ENCODE measurements at places on chromosomes 2 and 18.

GRCh38 chr2:64789466-64790320, 136.0 kb upstream of the SERTAD2 start:
- no peak for DNase-seq

GRCh38 chr2:13768274-13768673, 864.2 kb upstream of the LRATD1 start:
- no peak for DNase-seq

DNA sequence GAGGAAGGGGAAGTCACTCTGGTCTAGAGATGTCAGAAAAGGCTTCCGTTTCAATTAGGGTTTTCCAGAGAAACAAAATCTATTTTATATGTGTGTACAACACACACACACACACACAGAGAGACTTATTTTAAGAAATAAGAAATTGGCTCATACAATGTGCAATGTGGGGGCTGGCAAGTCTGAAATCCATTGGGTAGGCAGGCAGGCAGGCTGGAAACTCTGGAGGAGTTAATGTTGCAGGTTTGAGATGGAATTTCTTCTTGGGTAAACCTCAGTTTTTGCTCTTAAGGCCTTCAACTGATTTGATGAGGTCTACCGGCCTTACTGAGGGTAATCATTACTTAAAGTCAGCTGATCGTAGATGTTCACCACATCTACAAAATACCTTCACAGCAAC, 62.6 kb downstream of the MDH1 start:
- DNase-seq = no peak

GRCh38 chr18:50775207-50775606, 44.6 kb downstream of the MRO start:
- no peak for DNase-seq

DNA sequence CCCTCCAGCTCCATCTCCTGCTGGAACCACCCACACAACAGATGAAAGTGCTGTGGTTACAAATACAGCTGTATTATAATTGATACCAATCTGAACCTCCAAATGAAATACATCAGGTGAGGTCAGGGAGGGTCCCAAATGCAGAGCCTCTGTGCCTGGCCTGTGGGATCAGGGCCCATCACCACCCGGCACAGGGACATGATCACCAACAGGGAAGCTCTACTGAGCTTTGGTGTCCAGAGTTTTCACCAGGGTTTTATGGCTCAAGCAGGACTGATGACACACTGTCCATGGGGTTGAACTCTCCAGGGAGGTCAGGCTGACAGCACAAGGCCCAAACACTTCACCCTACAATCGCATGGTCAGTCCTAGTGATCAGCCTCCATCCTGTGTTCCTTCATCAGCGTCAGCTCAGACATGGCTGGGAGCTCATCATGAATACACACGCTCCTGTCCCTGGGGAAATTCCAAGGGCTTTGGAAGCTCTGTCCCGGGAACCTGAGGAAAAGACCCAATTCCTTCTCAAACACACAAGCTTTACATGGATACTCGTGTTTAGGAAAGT, 3.9 kb upstream of the PXDN start:
- no peak for DNase-seq

DNA sequence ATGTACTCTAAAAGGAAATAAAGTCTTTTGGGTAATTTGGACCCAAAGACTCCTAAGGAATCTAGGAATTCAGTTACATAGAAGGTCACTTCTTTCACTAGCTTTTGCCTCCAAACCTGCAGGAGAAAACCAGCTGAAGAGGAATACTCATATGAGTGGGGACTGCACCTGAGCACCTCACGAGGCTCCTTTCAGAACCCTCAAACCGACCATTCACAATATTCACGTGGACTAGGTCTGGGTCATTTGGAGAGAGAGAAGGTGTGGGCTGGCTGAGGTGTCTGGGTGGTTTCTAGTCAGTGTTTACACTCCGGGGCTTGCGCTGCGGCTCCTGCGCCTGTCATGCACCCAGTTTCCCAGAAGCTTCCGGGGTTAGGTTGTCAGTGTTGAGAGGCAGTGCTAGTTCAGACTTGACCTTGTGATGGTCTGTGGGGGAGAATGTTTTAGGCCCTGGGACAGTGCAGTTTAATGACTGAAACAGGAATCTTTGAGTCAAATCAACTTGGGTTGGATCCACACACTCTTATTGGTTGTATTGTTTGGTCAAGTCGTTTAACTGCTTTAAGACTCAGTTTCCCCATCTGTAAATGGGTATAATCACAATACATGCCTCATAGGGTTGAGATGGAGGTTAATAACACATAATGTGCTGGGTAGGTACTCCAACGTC, 78.4 kb downstream of the LIMS1 start:
- no peak for DNase-seq

- DNase-seq = no peak
Observed at GRCh38 chr2:177894546-177894945, 178.0 kb downstream of the PDE11A start.

GRCh38 chr2:16664052-16664731, 1.4 kb downstream of the CYRIA start:
- peak; percentile 29 for DNase-seq

DNA sequence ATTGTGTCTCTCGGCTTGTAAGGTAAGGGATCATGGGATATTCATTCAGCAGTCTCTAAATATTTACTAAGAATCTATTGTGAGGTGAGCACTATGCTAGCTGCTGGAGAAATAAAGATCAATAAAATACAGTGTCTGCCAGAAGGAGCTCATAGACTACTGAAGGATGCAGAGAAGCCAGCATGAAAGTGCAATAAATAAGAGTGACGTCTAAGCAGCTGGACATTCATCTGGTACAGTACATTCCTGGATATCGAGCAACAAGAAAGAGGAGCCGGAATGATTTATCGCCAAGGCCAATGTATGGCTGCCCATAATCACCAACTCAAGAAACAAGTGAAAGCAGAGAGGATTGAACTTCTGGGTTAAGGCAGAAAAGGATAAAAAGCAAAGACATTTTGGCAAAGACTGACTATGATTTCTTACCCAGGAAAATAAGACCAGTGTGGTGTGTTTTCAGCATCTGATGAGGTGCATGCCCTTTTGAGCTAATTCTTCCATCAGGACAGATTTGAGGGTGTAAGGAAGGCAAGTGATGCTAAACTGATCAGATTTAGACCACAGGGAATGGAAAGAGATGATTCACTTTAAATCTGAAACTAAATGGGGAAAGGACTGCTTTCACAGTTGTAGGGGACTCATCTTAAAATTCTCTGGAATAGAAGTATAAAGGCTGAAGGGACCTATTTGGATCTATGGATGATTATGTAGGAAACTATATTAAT, 18.7 kb upstream of the LMAN1 start:
- DNase-seq = peak; percentile 33

- DNase-seq = no peak
Observed at GRCh38 chr2:95374921-95375471, 27.5 kb upstream of the FAHD2A start.

- no peak for DNase-seq
Observed at GRCh38 chr2:173415431-173416381, 61.0 kb downstream of the CDCA7 start.

- peak; percentile 68 for DNase-seq
Observed at GRCh38 chr18:40907842-40908241, 1047.2 kb upstream of the PIK3C3 start.

GRCh38 chr2:113277474-113278072, 1.1 kb downstream of the PAX8 start:
- DNase-seq = no peak

- DNase-seq = no peak
Observed at GRCh38 chr18:58183226-58183625, 139.2 kb downstream of the NEDD4L start.

GRCh38 chr2:75553935-75554531, 6.7 kb downstream of the EVA1A start:
- no peak for DNase-seq

DNA sequence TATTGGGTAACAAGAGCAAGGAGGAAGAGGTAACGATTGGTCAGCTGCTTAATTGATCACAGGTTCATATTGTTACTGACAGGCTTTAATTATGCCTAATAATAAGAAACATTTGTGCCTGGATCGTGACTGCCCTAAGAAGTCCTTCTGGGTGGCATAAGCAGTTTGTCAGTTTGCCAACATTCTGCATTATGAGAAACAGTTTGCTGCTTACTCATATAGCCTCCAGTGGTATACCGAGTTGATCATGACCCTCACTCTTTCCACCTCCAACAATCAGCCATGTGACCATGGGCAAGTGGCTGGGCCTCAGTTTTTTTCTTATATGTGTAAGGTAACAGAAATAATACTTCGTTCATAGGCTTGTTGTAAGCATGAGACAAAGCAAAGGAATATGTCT, 96.6 kb upstream of the CABLES1 start:
- no peak for DNase-seq

DNA sequence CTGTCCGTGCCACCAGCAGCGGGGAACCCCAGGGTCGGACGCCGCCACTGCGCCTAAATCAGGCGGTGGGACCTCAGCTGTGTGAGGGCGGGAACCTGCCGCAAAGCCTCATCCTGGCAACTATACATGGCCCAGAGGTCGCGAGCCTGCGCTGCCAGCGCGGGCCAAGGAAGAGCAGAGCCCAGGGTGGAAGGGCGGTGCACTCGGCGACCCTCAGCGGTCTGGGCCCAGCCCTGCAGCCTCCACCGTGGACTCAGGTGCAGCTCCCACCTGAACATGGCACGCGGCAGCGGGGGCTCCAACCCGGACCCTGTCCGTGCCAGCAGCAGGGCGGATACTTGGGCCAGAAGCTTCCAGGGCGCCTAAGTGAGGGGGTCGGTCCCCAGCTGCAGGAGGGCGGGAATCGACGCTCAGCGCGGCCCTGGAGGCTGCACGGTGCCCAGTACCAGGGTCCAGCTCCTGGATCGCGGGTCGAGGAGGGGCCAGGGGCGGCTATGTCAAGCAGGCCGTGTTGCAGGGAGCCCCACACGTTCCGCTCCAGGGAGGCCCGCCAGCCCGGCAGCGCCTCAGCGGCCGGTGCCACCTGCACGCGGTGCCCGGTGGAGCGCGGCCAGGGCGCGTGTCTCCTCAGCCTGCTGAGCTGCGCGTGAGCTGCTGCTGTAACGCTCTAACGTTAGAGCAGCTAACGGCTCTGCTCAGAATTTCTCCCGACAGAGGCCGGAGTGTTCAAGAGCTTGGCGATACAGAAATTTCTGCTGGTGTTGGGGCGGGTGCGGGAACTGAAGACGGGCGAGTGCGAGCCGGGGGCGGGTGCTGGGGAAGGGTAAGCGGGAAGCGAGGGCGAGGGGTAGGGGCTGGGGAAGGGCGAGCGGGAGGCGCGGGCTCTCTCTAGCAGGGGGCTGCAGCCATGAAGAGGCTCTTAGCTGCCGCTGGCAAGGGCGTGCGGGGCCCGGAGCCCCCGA, at the start of gene ANKRD30B:
TSS of gene ANKRD30B (plus strand) at position 660 of the 962 bp plus-strand sequence. CDS start at position 908, 248 bp downstream.
- no peak for DNase-seq

DNA sequence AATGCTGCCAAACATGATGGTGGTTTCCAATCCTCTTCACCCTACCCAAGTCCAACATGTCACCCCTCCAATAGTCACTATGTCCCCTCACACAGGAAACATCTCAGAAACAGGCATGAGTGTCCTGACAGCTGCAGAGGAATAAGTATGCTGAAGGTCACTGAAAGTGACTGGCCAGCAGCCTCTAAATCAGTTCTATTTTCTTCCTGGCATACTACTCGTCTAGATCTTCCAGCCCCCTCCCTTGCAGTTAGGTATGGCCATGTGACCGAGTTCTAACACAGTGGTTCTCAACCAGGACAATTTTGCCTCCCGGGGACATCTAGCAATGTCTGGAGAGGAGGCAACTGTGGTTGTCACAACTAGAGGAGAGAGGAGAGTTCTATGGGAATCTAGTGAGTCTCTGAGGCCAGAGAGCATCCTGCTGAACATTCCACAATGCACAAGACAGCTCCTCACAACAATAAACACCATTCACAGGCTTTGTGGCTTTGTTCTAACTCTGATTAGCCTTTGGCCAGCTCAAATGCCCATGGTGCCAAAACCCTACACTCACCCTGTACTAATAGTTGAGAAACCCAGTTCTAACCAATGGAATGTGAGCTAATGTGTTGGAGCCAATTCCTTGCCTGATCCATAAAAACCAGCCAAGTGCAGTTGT, 12.6 kb upstream of the ID2 start:
- DNase-seq = no peak

GRCh38 chr2:197079414-197079813, 152.9 kb upstream of the PGAP1 start:
- no peak for DNase-seq

- DNase-seq = no peak
Observed at GRCh38 chr2:231612109-231612455, 19.4 kb downstream of the TEX44 start.

- DNase-seq = no peak
Observed at GRCh38 chr2:2655453-2656114, 324.5 kb upstream of the MYT1L start.

DNA sequence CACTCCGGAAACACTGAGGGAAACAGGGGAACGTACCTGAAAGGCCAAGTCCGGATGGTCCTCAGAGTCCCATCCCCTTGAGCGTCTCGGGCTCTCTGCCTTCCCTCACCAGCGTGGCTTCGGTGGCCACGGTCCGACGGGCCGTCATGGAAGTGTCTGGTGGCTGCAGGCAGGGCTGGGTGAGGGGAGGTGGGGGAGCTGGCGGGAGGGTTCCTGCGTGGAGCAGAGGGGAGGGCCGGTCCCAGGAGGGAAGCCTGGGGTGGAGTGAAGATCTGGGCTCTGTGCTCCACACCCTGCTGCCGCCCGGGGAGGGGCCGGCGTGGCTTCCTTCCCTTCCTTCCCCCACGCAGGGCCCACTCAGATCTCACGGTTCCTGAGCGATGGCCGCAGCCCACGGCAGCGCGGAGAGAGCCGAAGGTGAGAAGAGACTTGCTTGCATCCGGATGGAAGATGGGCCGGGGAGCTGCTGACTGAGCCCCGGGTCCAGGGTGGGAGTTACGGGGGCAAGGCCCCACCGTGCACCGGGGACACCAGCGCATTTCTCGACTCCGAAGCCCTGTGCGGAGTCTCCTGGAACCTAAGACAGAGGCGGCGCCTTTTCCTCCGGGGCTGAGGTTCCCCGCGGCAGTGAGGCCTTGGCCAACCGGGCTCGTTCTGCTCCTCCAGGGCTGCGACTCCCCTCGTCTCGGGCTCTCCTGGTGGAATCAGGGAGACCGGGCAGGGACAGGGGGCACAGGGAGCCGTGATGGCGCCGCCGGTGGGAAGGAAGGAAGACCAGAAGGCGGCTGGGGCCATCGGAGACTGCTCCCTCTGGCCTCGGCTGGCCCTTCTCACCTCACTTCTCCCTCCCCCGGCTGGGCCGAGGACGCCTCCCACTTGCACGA, 49.1 kb downstream of the KCNF1 start:
- DNase-seq = no peak

DNA sequence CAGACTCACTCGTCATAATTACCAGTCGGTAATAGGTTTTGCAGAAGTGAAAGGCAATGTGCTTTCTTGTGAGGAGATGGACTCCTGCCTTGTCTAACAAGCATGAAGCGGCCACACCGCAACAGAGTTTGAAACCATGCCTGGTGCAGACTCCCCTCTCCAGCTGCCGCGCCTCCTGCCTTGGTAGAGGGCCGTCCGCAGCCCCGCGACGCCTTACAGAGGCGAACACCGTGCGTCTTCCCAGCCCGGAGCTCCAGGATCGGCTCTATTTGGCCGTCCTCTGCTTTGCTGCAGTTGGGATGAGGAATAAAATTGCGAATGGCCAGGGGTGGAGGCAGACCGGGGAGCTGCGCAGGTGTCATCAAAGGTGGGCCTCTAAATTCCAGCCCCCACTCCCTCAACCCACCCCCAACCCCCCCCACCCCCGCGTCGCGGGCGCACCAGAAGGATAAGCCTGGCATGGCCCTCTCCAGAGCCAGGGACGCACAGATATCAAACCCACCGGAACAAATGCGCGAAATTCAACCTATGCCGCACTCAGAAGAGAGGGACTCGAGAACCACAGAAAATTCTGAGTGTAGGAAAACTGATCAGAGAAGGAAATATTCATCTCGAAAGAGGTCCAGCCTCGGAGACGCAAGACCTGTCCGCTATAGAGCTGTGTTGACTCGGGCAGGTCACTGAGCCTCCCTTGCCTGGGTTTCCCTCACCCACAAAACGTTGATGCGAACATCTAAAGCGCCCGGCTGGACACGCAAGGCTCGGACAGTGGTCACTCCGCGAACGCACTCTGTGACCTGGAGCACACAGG, 1.1 kb downstream of the TRABD2A start:
- no peak for DNase-seq
